ENCODE measurements at places on chromosomes 2 and 18.
A peak's percentile ranks its signal among the peaks of the same experiment; 100 is the strongest.

DNA sequence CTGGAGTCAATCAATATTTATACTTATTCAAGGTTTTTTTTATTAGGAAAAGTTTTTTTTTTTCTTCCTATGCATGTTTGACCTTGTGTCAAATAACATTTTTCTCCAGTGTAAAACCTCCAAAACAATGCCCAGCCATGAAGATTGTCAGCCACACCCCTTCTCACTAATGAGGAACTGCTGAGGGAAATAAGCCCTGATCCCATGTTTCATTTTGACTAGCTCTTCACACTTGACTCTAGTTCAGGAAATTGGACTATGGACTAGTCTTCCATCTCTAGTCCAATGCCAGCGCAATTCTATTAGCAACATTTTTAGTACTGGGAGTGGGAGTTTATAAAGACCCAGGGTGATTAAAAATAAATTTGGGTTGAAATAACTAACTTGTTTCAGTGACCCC is 275.6 kb upstream of the CXCR4 start:
- no peak for DNase-seq

- no peak for DNase-seq
Observed at GRCh38 chr2:123864416-123864815, 160.7 kb upstream of the CNTNAP5 start.

- DNase-seq, result no peak
Observed at GRCh38 chr2:38960609-38961320, 71.1 kb downstream of the ARHGEF33 start.

- no peak for DNase-seq
Observed at GRCh38 chr18:6835345-6835744, 105.8 kb downstream of the ARHGAP28 start.

GRCh38 chr2:65604246-65604645 is 171.8 kb upstream of the SPRED2 start:
- no peak for DNase-seq

DNA sequence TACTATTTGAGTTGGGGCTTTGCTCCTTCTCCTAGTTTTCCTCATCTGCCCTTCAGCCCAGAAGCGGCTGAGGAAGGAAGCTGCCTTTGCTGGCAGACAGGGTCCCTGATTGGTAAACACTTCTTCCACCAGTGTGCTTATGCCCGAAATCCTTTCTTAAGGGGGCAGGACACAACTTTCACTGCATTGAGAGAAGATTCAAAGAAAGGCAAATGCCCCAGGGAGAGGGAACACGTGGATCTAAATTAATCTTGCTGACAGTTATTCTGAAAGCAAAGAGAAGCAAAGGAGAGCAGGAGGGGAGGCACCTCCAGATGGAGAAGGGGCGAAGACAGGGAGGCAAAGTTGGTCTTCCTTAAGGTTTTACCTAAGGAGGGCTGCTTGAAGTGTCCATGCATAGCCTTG is 92.1 kb upstream of the EFEMP1 start:
- no peak for DNase-seq

DNA sequence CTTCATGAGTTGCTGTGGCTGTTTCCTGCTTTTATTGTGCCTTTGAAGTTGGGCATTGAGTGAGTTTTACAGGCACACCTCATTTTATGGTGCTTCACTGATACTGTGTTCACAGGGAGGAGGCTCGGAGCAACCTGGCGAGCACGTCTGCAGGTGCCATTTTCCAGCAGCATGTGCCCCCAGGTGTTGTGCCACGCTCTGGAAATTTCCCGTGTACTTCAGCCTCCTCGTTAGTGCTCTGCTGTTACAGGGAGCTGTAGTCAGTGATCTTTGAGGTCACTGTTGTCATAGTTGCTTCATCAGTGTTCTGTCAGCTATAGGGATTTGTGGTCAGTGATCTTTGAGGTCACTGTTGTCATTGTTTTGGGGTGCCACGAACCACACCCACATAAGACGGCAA is 20.1 kb downstream of the CTDP1 start:
- no peak for DNase-seq

DNA sequence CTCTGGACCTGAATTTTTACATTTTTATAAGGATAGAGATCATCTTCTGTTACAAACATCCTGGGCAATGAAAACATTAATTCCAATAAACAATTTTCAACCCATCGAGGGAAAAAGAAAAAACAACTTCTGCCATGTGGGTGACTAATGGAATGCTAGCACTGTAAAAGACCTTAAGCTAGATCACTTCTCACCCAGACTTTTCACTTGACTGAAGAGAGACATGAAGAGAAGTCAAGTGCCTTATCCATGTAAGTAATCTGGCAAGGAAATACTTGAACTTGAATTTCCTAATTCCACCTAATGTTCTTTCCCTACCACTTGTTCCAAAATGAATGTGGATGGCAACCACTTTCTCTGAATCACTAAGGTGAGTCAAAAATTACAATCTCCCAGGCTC is 98.3 kb upstream of the ACVR1C start:
- DNase-seq, result no peak

DNA sequence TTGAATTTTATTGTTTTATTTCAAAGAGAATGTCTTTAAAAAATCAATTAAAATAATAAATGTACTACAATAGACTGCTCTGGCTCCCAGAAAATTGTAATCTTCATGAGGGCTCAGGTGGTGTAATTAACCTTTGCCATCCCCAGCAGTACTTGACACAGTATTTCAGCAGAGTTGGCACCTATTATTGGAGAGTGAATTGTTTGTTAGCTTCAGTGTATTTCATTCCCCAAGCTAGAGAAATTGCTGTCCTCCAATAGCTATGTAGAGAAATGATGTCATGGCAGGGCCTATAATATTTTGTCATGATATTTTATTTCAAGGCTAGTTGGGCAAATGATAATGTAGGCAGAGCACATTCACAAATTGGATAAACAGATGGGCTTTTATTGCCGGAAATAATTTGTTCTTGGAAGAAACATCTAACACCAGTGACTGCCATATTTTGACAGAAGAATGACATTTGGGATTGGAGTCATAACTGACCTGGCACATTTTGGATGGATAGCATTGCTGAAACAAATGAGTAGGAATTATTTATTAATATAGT is 712.0 kb upstream of the NXPH2 start:
- no peak for DNase-seq

DNA sequence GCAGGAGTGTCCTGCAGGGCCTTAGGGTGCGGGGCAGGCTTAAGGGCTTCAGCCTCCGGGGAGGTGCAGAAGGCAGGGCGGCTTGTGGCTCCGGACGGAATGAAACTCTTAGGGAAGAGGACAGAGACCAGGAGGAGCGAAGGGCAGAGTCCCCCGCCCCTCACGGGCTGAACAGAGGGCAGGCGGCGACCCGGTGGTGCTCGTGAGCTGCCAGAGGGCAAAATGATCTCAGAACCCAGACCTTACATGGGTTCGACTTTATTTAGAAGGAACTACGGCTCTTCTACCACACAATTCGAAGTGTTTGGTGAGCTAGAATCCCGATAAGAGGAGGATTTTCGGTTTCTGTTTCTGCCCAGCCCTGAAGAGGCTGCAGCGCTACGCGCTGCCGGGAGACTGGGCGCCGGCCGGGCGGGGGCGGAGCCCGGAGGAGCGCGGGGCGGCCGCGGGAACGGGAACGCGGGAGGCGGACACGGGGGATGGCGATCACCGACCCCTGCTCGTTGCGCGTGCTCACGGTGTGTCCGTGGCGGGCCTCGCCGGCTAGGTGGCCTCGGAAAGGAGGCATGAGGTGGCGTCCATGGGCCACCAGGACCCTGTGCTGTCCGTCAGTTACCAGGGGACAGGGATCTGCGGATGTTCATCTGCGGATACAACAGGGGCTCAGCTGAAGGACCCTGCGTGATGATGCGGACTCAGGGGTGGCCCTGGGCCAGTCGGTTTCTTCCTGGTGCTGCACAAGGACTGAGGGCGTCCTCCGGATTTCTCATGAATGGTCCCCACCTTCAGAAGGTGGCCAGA is 4.2 kb upstream of the SP100 start:
- peak; percentile 46 for DNase-seq

- no peak for DNase-seq
Observed at GRCh38 chr2:84741182-84741822, 139.6 kb downstream of the TRABD2A start.

- no peak for DNase-seq
Observed at GRCh38 chr2:75656563-75656962, 10.0 kb downstream of the MRPL19 start.

Measured in T-helper 22 cell (primary cell).